Activated effector memory CD4-positive, alpha-beta T cell treated with Interleukin-2 at 50 U/mL for 16 hours (primary cell): ENCODE measurements at places on chromosomes 16 and 17.

DNA sequence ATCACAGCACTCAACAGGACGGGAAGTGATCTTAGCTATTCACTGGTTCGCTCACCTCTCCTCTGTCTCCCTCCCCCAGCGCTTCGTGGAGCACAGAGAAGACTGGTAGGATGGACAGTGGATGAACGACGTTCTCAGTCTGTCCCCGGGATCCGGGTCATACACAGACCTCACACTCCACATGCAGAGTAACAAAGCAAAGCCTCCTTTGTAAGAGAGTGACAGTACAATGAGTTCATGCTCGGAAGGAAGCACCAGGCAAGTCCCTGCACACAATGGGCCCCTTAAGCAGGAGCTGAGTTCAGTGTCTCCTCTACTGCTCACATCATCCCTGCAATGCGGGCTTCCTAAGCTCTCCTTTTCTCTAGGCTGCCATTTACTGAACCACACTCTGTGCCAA is 356.9 kb downstream of the C16orf95 start:
- DNase-seq: no peak

DNA sequence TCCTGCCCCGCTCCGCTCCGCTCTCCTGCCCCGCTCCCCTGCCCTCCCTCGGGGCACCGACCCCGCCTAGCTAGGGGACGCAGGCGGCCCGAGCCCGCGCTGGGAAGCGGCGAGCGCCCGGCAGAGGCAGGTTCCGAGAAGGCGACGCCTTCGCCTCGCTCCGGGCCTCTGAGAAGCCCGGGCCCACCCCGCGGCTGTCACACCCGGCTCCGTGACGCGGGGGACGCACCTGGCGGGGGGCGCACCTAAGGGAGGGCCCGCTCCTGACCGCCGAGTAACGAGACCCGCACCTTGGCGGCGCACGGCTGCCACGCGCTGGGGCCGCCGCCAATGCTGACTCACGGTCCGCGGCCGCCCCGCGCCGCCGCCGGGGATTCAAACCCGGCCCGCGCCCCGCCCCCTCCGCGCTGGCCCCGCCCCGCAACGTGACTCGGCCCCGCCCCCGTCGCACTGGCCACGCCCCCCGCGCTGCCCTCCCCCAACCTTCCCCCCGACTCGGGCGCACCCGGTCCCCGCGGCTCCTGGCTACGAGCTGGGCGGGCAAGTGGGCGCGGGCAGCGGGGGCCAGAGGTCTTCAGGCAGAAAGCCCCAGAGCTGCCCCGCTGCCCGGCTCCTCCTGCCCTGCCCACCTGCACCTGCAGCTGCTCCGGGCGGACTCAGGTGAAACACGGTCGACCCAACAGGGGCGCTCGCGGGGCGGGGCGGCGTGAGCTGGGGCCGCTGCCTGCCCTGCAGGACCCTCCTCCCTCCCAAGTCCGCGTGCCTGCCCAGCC is 27.8 kb downstream of the GNPTG start:
- peak; percentile 50 for DNase-seq

DNA sequence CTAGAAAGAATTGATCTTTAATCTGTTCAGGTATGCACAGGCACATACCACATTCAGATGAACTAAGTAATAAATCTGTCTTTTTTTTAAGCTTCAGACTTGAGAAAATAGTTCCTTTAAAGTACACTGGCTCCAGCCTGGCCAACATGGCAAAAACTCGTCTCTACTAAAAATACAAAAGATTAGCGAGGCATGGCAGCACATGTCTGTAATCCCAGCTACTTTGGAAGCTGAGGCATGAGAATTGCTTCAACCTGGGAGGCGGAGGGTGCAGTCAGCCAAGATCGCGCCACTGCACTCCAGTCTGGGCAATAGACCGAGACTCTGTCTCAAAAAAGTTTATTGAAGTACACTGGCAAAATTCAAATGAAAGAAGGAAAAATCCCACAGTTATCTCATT is 111.0 kb upstream of the NETO2 start:
- no peak for DNase-seq

DNA sequence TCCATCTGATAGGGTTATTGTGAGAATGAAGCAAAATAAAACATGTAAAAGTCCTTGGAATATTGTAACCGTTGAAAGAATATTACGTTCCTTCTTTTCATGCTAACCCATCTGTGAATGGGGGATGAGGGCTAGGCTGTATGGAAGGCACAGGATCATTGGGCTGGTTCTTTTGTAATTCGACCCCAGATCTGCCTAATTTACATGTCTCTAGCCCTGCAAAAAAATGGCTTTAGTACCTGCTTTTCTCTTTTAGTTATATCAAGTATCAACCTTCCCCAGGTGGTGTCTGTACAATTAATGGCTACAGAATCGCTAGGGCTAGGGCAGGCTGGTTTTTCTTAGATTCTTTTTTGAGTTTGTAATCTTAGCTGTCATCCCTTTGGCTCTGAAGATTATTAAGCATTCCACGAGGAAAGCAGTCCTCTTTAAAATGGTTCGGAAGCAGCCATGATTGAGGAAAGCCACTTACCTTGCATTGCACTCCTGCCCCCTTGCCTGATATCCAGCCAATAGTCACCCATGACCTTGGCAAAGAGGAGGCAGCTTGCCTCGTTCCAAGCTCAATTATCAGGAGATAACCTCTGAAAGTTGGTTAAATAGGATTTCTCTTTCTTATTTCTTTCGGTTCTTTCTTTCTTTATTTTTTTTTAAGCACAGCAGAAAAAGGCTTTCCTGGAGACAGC is 153.9 kb upstream of the ZKSCAN2 start:
- DNase-seq: no peak

GRCh38 chr17:82449883-82450356 is 632 bp downstream of the CYBC1 start:
- peak; percentile 18 for DNase-seq

DNA sequence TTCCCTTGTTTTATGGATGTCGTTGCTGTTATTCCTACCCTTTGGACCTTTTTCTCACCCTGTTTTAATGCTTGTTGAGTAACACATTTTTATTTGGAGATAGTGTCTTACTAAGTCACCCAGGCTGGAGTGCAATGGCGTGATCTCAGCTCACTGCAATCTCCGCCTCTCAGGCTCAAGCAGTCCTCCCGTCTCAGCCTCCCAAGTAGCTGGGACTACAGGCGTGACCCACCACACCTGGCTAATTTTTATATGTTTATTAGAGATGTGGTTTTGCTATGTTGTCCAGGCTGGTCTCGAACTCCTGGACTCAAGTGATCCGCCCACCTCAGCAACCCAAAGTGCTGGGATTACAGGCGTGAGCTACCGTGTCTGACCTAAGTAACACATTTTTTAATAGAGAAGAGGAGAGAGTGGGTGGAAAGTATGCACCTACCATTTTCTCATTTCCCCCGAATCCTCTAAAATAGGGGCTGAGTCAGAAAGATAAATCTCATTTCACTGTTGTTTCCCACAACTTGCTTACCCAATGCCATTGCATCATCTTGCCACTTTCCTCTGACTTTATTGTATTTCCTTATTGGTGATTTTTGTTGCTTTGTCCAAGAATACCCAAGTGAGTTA is 7.0 kb downstream of the DHX40 start:
- DNase-seq: no peak

DNA sequence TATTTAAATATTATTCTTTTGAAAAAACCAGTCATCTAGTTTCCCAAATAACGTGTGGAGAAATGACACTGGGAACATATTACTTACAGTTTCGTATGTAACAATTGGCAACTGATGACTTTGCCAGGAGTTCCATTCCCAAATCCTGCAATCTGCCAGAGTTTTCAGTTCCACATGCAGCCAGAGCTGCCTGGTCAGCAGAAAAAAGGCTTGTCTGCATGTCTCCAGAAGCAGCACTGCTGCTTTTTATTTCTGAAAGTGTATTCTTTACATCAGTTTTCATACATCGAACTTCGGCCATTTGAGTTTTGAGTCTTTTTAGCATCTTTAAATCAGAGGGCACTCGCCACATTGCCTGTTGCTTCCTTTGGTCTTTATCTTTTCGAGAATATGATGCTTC is 78.4 kb downstream of the TRIM37 start:
- no peak for DNase-seq

GRCh38 chr17:8133941-8134340 is 10.0 kb upstream of the HES7 start:
- no peak for DNase-seq

GRCh38 chr16:81127051-81127450 is 30.9 kb upstream of the GCSH start:
- DNase-seq: no peak

DNA sequence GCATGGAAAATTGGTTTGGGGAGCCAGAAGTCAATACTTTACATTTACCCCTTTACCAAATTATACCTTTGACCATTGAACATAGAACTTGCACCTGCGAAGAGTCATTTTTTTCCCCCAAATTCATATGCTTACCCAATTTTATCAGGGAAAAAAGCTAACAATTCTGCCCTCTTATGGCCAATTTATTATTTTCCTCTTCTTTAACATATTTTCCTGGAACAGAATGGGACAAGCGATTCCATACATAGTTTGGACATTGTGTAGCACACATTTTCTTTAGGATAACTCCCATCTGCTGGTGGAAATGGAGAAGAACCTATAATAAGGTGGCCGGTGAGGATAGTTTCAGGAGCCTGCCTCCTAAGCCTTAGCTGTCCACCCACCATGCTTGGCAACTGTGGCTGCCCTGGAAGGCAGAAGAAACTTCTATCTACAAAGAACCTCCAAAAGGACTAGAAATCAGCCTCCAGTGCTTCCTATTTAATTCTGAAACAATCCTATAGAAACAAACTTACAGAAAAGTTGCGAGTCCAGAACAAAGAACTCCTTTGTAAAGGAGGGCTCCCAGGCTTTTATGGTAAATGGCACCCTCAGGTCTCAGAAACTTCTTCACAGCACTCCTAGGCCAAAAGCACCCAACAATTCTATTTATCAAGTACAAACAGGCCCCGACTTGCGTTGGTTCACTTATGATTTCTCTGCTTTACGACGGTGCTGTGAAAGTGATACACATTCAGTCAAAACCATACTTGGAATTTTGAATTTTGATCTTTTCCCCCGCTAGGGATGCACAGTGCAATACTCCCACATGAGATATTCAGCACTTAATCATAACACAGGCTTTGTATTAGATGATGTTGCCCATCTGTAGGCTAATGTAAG is 64.1 kb upstream of the CACNG4 start:
- no peak for DNase-seq

DNA sequence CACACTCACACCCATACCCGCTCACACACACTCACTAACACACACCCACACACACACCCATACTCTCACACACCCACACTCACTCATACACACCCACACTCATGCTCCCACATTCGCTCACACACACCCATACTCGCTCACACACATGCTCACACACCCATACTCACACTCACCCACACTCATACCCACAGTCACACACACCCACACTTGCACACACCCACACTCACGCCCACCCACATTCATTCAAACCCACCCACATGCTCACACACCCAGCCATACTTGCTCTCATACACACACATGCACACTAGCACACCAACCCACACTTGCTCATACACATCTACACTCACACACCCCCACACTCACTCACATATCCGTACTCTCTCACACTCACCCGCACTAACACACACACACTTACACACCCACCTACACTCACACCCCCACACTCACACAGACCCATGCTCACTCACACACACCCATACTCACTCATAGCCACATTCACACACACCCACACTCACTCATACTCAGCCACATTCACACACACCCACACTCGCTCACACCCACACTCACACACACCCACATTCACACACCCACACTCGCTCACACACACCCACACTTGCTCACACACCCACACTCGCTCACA is 322.4 kb upstream of the N4BP1 start:
- DNase-seq: no peak

DNA sequence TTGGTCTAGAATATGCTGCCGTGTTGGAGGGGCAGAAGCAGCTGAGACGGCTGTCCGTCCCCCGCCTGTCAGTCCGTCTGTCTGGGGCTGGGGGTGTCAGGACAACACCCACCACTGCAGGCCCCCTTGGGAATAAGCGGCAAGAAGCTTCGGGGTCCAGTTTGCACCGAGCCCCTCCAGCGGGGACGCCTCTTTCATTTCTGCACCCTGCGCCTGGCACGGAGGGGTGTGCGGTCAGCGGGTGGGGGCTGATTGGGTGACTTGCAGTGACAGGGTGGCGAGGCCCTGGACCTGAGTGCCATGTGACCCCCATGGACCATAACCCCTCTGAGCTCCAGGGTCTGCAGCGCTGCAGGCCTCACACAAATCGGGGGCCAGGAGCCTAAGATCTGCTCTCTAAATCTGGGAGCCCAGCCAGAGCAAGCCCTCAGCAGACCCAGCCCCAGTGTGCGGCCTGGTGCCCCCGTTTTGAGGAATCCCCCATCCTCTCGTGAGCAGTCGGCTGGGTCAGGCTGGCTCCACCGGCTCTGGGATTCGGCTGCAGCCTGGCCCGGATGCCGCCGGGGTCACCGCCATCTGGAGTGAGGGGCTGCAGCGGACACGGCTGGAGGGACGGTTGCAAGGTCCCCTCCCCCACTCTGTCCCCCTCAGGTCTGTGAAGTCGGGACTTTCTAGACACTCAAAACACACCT is 8.3 kb downstream of the CBFA2T3 start:
- DNase-seq: no peak

DNA sequence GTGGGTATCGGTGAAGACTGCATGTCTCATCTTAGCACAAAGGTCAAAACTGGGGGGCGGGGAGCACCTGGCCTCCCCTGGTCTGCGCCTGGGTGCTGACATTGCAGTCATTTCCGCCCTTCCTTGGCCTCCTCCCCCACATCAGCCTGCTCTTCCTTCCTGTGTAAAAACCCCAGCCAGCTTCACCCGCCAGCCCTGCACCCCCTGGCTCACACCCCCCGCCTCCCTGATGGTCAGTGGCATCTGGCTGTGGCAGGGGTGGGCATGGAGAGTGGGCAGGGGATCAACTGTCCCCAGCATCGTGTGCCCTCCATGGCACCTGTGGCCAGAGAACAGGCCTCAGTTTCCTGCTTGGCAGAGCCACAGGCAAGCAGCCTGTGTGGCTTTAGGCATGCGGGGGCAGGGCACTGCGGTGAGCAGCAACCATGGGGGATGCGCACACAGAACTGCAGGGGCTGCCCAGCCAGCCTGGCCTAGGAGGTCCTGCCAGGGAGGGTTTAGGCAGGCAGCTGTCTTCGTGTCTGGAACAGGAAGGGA is 26.5 kb upstream of the LASP1NB start:
- peak; percentile 71 for DNase-seq

DNA sequence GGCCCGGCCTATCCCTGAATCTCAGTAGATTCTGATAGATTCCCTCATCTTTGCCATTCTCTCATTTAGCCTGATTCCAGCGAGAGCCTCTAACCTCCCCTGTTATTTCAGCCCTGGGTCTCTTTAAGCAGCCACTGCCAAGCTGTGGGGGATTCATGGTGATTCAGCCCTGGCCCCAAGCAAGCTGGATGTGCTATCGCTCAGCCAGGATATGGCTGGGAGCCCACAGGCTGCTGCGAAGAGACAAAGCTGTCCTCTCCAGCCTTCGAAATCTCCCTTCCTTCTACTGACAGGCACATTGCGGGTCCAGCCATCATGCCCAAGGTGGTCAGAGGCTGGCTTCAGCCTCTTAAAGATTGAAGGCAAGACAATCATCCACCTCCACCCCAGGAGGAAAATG is 394.1 kb downstream of the SOX9 start:
- no peak for DNase-seq
